ENCODE measurements at places on chromosomes 7 and 10.

DNA sequence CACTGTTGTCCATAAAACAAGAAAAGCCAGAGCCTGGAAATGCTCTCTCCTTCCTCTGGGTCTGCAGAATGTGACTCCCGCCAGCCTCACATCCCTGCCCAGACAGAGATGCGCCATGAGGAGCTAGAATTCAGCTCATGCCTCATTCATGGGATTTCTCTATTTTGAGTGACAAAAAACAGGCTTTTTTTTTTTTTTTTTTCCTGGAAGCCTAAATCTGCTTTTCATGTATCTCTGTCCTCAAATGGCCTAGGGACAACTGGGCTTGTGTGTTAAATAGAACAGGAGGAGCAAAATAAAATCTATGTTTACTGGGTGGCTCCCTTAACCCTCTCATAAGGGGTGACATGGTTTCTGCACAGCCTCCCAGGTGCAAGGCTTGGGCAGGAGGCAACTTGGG lies 679.7 kb upstream of the AUTS2 start:
- no peak for DNase-seq

GRCh38 chr10:133225707-133226191 lies 4.3 kb upstream of the UTF1 start:
- no peak for DNase-seq

DNA sequence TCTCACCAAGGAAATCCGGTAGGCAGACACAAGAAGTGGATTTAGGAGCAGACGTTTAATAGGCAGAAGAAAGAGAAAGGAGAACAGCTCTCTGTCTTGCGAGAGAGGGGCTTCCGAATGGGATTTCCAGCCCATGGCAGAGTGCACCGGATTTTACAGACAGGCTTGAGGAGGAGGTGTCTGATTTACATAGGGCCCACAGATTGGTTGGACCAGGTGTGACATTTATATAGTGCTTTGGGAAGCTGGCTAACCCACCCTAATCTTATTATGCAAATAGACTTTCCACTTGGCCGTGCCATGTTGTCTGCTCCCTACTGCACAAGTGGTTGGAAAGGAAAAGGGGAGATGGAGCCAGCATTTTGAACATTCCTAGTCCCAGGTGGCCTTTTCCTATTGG lies 57.8 kb downstream of the ANKMY2 start:
- no peak for DNase-seq

DNA sequence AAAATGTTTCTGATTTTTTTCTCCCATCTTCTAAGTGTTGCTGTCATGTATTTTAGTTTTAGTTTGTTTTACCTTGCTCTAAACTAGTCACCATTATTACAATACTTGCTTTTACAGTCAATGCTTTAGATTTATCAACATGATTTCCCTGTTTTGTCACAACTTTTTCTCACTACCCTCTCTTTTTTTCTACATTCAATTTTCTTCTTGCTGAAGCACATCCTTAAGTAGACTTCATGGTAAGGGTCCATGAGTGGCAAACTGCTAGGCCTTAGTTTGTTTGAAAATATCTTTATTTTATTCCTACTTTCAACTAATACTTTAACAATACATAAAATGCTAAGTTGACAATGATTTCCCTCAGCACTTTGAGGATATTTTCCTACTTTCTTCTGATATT lies 173.5 kb downstream of the DNAJC1 start:
- no peak for DNase-seq

DNA sequence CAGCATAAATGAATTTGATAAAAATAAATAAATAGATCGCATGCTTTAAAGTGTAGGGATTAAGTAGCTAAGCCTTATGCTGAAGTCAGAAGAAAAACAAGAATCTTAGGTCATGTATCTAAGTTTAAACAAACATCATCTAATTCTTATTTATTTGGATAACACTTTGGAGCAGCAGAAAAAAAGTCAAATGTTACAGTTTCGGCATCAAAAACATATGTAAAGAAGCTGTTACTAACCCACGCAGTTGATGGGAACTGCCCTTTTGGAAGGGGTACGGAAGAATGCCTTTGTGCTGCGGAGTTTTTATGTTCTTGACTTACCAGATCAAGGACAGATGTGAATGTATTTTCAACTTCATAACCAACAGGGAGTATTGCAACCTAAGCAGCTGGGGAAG lies 37.3 kb upstream of the HABP2 start:
- DNase-seq, result no peak

DNA sequence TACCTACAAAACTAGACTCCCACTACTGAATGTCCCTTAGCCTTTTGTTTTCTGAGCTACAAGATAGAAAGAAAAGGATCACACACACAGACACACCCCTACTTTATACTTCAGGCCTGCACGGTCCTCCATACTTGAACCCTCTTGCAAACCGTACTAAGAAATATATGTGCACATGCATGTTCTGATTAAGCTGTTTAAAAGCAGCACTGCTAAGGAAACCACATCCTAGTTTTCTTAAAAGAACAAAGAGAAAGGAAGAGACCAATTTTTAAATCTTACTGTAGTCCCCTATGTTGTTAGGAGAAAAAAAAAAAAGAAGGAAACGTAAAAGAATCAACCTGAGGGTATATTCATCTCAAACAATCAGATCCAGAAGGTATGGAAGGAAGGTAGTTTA lies 501.2 kb downstream of the PARD3 start:
- DNase-seq, result no peak

GRCh38 chr10:86376403-86376802 lies 9.8 kb upstream of the GRID1 start:
- no peak for DNase-seq

DNA sequence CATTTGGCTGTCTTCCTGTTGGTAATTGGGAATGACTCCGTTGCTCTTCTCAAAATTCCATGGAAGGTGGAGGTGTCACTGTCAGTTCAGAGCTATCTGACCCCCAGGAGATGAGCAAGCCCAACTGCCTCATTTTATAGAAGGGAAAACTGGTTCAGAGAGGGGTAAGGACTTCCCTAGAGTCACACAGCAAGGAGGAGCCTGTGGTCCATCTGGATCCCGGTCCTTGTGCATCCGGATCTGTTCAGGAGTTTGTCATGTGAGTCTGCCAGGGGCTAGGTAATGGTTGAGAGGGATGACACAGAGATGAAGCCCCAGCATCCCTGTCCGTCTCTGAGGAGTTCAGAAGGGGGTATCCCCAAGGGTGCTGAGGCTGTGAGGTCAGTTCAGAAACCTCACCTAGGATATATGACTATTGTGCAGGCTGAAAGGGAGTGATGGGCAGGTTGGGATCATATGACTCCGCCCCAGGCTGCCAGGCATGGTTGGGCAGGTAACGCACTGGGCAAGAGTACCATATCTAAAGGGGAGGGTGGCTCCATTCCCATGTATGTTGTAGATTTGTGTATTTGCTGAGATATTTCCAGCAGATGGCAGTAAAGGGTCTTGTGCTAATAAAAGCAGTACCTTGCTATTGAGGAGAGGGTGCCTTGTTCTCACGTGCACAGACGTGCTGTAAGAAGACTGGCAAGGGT lies 16.0 kb upstream of the SLC29A3 start:
- DNase-seq, result no peak

DNA sequence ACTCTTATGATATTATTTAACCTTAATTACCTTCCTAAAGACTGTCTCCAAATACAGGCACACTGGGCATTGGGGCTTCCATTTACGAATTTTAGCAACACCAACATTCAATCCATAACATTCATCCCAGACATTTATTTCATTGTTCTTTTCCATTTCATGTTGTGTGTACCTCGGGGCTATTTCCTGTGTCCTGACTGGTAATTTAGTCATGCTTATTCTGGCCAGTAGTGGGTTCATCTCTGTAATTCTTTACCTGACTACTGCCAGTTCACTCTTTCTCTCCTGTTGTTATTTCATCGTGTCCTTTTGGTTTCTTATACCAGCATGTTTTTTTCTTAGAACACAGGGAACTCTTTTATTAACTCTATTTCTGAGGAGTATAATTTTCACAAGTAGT lies 225.7 kb downstream of the PLXDC2 start:
- DNase-seq, result no peak

DNA sequence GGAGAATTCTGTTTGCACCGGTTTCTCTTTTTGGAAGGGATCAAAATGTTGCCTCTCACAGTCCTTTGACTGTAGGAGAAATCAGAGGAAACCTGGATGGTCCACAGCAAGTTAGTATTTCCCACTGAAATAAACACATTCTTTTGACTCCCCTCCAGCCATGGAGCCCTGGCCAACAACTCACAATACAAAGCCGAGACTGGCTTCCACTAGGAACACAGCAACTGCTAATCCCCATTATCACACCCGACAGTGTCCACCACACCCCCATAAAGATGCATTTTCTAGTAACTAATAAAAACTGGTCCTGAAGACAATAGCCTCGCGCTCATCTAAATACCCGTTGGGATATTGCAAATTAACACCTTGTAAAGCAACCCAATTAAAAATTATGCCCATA lies 798 bp upstream of the MACROH2A2 start:
- no peak for DNase-seq

GRCh38 chr10:7832060-7832459 lies 13.8 kb downstream of the TAF3 start:
- no peak for DNase-seq

- no peak for DNase-seq
These were observed 145.8 kb downstream of the DNAJB6 start for GRCh38 chr7:157482517-157483087.

GRCh38 chr10:33154590-33154989 lies 179.9 kb downstream of the NRP1 start:
- no peak for DNase-seq

DNA sequence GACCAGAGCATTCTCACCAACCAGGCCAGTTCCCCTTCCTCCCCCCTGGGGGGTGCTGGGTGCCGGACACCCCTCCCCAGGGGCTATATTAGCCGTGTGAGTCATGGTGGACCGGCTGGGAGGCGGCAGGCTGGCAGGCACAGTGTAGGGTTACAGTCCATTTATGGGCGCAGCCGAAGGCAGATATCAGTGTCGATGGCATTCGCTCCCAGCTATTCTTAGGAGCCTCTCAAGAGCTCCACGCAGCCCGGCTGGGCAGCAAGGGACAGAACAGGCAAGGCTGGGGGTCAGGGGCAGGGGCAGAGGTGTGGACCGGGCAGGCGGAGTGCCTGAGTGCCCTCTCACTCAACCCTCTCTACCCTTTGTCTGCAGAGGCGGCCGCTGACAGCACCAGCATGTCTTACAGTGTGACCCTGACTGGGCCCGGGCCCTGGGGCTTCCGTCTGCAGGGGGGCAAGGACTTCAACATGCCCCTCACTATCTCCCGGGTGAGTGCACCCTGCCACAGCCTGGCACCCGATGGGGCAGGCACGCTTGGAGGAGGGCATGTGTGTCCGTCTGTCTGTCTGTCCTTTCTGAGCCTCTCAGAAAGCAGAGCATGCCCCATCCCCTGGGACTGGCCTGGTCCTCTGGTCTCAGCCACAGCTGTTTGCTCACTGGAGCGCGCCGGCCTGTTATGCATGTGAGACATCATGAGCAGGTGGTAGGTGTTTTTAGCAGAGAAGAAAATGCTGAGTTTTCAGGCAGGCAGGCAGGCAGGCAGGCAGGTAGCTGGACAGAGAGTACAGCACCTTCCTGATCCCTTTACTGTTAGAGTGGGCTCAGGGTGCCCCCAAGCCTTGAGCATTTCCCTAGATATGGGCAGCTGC lies at the start of gene LDB3:
Gene LDB3, plus strand, starts transcription at position 215 of the 869 bp plus-strand sequence. Its CDS starts 181 bp downstream, at position 396.
- no peak for DNase-seq

- DNase-seq, result no peak
These were observed 86.2 kb upstream of the PPIF start for GRCh38 chr10:79260811-79261740.

DNA sequence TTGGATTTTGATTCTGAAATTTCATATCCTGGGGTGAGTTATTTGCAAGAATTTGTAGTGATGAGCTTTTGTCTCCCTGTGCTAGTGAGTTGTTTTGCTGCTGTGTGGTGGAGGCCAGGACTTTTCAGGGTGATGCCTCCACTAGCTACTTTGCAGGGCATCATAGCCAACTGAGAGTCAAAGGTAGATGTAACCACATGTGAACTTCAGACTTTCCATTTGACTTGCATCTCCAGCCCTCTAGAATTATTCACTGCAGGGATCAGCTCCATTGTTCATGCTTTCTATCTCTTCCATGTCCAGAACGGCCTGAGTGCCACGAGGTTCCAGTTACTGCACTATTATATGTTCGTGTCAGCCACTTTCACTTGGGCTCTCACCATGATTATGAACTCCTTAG lies 534.3 kb downstream of the GRM8 start:
- DNase-seq, result no peak

DNA sequence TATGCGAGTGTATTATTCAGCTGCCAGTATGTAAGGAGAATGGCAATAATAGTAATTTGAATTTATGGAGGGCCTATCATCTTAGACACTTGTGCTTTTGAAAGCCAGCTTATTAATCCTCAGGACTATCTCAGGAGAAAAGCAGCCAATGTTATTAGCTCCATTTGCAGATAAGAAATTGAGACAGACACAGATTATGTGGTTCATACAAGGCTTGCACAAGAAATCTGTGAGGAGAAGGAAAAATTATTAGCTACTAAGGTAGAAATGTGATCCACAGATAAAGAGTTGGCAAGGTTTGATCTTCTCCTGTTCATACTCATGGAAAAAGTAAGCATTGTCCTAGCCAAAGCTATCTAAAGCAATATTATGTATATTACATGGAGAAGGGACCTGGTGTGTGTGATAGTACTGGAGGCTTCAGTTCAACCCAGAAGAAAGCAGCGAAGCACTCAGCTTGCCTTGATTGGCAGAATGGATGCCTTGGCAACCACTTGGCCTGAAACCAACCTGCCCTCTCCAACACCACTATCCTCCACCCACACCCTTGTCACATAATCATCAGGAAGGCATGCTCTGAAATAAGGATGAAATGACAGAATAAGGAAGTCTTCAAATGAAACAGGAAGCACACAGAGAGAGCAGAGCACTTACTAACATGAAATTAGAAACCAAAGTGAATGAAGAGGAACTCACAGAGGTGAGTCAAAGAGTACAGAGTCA lies 18.0 kb downstream of the MACC1 start:
- no peak for DNase-seq

- DNase-seq, result no peak
These were observed 97.4 kb downstream of the KLF6 start for GRCh38 chr10:3687510-3688081.

- DNase-seq, result no peak
These were observed 259.5 kb downstream of the GRID1 start for GRCh38 chr10:86107131-86107530.

GRCh38 chr7:155228459-155228845 lies 69.2 kb upstream of the INSIG1 start:
- no peak for DNase-seq

DNA sequence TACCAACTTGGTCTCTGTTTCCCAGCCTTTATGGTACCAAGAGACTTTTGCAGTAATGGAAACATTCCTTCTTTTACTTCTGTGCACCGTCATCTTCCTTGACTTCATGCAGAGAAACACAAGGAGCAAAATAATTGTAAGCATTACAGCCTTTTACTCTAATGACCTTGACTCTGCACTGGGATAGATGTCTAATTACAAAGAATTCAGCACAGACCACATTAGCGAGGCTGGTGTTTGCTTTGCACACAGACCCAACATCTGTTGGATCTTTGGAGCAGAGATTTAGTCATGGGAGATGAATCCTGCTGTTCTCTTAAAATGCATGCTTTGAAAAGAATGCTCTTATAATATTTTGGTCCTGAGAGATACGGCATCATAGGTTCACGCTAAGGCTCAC lies 261.6 kb downstream of the TWIST1 start:
- no peak for DNase-seq
